ENCODE measurements at places on chromosomes 2 and 18.

DNA sequence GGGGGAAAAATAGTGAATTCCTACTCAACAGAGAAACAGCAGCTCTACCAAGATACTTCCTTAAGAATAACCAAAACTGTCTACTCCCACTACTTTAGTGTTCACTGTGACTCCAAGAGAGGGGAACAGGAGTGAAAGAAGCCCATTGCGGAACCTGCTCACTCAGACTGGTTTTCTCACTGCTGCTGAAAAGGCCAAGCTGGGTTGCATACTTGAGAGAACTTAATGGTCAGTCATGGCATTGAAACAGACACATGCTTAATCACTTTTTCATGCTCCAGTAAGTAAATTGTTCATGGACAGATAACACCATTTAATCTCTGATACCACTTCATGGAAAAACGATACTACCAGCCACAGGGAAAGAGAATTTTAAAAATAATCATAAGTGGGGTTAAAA lies 35.7 kb upstream of the SLC8A1 start:
- DNase-seq: peak; percentile 29

GRCh38 chr2:47051562-47051961 lies 103.5 kb downstream of the STPG4 start:
- DNase-seq: no peak

DNA sequence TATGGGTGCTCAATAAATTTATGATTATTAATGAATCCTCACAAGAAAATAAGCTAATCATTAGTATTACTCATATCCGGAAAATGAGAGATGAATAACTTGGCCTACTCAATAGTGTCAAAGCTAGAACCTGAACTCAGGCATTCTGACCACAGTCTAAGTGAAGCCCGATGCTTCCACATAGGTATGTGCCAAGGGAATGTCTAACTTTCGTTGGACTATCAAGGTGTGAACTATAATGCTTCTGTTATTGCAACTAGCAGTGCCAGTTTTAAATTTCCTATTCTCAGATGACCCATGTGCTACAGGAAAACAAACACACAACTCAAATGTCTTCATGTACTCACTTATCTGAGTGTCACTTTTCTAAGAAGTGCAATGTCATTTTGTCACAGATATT lies 1.8 kb downstream of the BARD1 start:
- DNase-seq: no peak

GRCh38 chr2:171822525-171823322 lies 71.3 kb downstream of the SLC25A12 start:
- DNase-seq: no peak

DNA sequence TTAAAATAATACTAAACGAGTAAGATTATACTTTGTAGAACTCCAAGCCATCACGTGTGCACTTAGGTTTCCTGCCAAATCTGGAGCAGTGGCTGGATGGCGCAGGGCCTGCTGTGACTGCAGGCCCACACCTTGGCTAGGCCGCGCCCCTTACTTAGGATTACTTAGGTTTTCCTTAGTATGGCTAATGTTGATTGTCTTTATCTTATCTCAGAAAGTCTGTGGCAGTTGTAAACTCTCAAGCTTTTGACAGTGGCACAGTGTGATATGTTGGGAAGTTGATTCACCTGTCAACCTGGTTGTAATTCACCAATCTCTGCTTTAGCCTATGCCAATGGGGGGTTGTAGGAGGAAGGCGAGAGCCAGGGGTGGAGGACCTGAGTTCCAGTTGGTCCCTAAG lies 208.4 kb downstream of the ZNF407 start:
- no peak for DNase-seq

DNA sequence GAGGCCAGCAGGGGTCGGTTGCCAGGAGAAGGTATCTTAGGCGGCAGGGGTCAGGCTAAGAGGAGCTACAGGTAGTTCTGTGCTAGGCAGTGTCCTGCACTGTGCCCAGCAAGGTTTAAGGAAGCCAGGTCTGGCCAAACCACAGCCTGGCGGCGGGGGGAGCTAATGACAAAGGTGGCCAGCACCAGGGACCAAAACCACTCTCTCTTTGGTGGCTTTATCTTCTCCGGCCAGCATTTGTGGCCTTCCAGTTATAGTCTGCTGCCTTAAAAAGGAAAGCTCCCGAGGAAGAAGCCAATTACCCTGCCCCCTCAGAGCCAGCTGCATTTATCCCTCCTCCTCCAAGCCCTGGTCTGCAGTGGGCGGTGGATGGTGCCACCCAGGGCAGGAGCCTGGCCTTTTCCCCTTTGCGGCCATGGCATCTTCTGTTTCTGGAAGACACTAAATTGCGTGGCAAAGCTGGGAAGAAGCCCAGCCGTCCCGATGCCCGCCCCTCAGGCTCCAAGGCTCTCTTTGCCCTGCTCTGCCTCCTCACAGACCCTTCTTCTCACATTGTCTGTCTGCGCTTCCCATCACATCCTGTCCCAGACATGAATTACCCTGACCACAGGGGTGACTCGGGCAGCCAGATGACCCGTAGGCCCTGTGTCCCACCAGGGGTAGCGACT lies 94.6 kb downstream of the EN1 start:
- no peak for DNase-seq

DNA sequence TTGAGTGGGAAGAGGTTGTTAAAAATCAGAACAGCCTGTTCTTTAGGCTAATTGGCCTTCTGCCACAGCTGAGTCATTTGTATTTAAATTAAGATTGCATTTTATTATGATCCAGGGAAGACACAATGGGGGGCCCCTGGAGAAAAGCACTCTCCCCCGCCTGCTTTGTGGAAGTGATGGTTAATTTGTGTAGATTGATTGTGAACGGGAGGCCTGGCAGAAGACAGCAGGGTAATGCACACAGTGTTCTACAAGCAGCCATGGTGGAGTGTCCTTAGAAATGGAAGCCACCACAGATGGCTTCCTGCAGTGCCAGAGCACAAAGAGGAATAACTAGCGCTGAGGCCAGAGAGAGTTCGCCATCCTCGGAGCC lies 19.6 kb downstream of the RAMP1 start:
- DNase-seq: no peak

- no peak for DNase-seq
Observed at GRCh38 chr2:176692533-176692932, 423.3 kb downstream of the MTX2 start.

GRCh38 chr2:225600865-225601264 lies 201.4 kb downstream of the NYAP2 start:
- DNase-seq: no peak

GRCh38 chr18:46213295-46213694 lies 109.1 kb downstream of the HAUS1 start:
- DNase-seq: no peak

DNA sequence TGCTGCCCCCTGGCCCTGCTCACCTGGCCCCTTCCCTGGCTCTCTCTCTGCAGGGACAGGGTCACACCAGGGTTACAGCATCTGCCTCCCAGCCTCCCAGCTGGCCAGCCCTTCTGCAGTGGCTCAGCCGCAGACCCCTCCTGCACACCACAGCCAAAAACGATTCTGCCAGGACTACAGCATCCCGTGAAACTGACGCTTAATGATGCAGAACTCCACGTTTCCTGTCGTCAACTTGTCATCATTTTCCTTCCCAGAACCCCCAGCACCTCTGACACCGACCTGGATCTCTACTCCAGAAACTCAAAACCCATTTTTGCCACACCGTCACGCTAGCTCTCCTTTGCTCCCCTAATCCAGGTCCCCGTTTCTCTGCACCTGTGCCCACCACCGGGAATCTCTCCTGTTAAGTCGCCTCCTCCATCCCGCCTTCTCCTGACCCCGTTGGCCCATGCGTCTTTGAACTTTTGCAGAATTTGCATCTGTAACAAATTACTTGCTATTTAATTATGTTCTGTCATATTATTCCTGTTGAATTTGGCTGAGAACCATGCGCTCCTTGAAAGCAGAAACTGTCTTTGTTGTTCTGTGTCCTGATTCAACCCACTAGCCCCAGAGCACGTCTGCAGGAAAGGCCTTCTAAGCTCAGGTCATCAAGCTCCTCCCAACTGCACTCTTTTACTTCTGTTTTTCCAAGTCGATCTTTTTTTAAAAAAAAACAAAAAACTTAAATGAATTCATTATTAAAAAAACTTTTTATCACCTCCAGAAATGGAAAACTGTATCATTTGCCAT lies 173.2 kb upstream of the COPS8 start:
- no peak for DNase-seq

DNA sequence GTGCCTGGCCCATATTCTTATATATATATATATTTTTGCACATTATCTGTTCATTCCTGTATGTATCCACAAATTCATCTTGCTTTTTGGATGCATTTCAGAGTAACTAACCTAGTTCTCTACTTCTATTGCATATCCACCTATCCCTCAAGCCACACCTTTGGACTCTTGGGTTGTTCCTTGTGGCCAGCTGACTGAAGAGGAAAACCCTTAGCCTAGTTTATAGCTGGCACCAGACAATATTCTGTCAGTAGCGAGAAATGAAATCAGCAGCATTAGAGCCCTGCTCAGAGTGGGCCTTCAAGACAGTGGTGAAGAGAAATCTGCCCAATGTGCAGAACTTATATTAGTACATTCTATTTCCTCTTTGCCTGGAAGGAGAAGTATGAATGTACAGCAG lies 19.6 kb upstream of the ALMS1 start:
- no peak for DNase-seq

DNA sequence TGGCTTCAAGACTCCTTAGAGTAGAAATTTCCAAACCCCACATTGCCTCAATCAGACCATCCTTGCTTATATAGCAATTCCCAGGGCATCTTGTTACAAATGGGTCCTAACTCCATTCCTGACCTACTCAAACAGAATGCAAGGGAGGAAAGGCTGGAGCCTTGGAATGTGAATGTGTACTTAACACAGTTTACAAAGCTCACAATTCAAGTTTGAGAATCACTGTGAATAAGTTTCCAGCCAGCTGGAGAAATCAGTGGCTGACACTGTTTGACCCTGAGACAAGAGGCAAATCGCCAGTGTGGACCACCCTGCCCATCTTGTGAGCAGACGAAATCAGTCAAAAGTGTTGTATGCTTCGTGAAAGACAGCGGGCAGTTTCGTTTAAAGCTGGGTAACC lies 65.5 kb downstream of the SOWAHC start:
- no peak for DNase-seq

- no peak for DNase-seq
Observed at GRCh38 chr2:136359121-136359965, 241.4 kb upstream of the CXCR4 start.

DNA sequence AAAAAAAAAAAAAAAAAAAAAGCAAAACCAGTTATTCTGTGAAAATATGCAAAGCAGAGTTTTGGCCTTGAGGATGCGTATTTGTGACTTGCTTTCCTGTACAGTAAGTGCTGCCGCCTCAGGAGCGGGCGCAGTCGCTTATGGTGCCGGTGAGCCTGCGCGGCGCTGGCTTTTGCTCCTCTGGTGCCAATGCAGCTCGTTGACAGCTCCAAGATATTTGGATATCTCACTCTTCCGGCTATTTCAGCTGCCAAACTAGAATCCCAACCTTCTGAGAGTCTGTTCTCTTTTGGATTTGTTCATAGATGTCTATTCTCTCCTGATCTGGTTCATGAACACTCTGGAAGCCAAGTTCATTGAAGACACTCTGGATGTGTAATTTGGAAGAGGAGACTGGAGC lies 184.1 kb downstream of the AGAP1 start:
- DNase-seq: no peak

DNA sequence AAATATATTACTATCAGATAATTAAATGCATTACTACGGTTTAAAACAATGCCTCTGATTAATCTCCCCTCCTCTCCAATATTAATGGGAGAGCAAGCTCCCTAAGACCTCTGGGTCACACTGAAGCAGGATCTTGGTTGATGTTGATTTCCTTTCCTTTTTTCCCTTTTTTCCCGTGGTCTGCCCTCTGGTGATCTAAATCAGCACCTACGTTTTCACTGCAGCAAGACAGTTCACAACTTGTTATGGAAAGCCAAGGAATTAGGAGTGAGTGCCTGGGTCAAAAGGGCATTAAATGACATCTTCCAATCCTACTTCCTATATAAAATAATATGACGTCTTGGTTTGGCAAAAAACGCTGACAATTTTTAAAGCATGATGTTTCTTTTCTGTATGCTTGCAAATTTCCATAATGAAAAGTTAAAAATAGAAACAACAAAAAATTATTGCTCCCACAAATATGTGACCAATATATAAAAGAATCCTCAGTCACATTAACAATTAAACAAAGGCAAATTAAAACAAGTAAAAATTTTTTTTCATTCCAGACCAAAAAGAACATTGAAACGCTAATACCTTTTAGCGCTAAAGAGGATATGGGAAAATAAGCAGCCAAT lies 7.9 kb upstream of the CFAP36 start:
- no peak for DNase-seq

DNA sequence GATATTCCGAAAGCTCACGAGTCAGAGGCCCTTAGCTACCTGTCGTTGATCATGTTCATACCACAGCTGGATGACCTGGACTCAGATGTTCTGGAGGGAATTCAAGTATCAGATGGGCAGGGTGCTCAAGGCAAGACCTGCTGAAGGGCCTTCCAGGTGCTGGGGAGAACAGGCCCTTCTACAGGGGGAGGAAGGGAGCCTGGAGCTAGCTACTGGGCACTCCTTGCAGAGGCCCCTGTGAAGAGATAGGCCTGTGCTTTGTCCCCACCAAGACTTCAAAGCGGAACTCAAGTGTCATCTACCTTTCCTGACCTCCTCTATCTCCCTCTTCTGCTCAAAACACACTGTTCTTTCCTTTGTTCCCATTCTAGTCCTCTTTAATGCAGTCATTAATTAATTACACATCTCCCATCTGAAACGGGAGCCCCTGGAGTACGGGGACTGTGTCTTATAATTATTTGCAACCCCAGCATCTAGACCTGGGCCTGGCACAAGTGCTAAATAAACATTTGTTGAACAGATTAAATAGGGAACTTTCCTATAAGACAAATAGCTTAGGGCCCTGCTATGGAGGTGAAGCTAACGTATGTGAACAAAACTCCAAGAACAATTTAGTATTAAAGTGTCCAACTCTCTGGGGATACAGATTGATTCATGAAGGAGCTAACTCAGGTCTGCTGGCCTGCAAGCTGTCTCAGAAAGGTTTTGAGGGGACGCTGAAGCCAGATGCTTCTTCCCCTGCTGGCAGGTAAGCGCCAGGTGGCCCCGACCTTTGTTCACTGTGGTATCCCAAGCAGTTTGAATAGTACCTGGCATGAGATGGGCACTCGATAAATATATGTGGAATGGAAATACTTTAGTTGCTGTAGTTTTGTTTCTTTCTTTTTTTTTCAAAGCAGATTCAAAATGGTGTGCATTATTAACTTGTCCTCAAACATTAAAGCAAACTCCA lies 22.0 kb downstream of the RHOB start:
- DNase-seq: no peak

DNA sequence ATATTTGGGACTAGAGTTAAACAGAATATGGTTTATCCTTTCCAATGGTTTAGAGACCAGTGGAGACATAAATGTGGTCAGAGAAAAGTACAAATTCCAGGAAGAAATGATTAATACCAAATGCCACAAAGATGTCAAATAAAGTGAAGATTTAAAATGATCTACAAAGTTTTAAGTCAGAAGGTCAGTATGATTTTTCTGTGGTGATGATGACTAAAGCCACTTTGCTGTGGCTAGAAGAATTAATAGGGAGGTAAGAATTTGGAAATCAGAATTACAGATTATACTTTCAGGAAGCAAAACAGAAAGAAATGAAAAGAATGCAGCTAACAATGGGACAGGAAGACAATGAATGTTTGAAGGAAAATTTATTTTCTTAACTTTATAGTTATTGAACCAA lies 91.5 kb upstream of the CDH7 start:
- no peak for DNase-seq

- no peak for DNase-seq
Observed at GRCh38 chr2:98576666-98577312, 31.5 kb downstream of the COA5 start.

GRCh38 chr2:219637842-219638185 lies 10.4 kb downstream of the SLC4A3 start:
- DNase-seq: no peak

GRCh38 chr18:48152549-48152948 lies 222.1 kb upstream of the SMAD2 start:
- no peak for DNase-seq
